ENCODE measurements at places on chromosomes 2 and 18.

DNA sequence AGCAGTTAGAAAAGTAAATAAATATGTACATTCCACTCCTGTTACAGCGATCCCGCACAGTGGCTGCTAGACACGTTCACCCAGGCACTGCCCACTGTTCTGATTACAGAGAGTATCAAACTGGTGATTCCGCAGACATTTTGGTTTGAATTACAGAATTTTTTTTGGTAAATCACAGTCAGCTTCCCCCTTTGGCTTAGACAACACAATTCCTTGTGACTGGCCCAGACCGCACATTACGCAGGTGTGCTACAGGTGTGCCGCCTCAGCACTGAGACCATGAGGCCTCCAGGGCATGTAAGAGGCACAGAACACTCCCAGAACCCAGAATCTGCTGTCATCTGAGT, 112.3 kb downstream of the PXDN start:
- no peak for DNase-seq

GRCh38 chr2:62234755-62235655, 39.1 kb downstream of the B3GNT2 start:
- DNase-seq, result peak; percentile 53

DNA sequence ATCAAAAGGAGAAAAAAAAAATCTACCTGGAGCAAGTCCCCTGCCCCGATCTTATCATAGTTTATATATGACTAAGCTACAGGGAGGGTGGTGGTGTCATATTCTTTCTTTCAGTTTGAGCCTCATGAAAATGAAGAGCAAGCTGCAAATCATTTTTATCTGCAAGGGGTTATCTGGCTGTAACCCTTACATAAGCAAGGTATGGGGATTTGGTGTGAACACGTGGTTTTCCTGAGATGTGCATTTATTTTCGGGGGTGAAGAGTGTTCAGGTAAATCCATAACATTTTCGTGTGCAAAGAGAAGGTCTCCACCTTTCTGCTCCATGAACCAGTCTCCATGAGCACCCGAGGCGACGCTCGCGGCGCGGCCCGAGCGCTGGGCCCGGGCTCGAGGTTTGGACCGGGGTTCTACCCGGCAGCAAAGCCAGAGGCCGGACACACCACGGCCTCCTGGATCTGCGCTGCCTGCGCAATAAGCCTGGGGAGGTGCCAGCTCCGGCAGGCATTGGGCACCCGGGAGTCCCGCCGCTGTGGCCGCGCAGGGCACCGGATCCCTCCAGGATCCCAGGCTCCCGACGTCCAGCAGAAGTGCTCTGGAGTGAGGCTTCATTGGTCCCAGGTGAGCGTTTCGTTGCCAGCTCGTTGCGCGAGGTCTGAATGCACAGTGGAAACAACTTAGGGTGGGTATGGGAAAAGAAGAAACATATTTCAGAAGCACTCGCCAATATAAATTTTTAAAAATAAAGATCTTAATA, 36.1 kb upstream of the GPD2 start:
- peak; percentile 94 for DNase-seq

DNA sequence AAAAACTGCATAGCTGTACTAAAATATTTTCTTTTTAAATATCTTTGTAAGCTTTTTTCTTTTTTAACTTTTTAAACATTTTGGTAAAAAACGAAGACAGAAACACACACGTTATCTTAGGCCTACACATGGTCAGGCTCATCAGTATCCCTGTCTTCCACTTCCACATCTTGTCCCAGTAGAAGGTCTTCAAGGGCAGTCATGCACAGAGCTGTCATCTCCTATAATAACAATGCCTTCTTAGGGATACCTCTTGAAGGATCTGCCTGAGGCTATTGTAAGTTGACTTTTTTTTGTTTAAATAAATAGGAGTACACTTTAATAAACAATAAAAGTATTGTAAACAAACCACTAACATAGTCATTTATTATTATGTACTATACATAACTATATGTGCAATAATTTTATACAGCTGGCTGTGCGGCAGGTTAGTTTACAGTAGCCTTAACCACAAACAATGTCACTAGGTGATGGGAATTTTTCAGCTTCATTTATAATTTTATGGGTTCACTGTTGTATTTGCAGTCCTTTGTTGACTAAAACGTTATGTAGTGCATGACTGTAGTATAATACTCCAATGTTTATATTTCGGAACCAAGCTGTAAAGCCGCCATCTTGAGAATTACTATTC, 124.4 kb downstream of the MAP4K4 start:
- no peak for DNase-seq

GRCh38 chr2:219957820-219958219, 330.4 kb downstream of the SLC4A3 start:
- DNase-seq, result no peak

DNA sequence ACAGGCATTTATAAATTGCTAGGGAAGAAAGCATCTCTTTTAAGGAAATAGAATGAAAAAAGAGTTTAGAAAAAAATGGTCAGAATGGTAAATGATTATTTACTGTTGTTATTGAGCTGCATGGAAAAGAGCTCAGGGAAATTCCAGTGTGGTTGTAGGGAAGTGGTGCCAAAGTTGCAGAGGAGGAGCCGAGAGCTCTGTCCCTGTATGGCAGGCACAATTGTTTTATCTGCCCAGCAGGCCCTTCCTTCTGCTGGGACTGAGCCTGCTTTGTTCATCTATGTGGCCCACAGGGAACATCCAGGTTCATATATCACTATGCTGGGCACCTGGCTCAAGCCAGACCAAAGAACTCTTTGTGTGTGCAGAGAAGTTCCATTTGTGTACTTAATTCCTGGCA, 80.8 kb upstream of the AGAP1 start:
- DNase-seq, result no peak

GRCh38 chr2:105653302-105653701, 91.4 kb upstream of the NCK2 start:
- no peak for DNase-seq

- no peak for DNase-seq
Measured at GRCh38 chr18:9558387-9559064, 55.8 kb downstream of the PPP4R1 start.

GRCh38 chr18:72122103-72122502, 422.0 kb downstream of the CBLN2 start:
- no peak for DNase-seq

- no peak for DNase-seq
Measured at GRCh38 chr18:46134920-46135675, 30.9 kb downstream of the HAUS1 start.

DNA sequence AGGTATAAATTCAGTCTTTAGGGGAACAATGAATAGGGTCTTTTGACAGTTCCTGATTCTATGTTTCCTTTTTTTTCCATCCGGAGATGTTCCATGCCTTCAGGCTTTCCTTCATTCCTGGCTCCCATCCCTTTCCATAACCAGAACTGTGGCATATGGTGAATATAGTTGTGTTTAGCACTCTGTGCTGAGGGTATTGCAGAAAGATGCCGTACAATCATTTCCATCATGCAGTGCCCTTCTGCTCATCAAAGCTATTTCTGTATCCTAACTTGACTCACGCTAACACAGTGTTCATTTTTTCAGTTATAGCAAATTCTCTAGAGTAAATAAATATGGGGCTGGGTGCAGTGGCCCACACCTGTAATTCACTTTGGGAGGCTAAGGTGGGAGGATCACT, 131.9 kb upstream of the EML6 start:
- no peak for DNase-seq

GRCh38 chr2:142041105-142041504, 89.7 kb downstream of the LRP1B start:
- no peak for DNase-seq

DNA sequence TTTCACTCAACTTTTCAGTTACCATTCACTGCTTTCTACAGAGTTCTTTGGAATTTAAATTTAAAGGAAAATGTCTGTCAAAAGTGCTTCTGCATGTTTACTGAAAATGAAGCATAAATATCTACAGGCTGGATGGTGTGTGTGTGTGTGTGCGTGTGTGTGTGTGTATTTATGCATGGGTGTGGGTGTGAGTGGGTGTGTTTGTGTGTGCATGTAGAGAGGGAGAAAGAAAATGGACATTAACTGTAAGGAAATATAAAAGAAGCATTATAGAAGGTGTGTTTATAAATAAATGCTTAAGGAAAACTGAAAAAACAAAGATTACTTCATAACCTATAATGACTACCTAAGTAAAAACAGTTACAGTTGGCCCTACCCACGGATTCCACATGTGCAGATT, 43.2 kb downstream of the FANCL start:
- no peak for DNase-seq

DNA sequence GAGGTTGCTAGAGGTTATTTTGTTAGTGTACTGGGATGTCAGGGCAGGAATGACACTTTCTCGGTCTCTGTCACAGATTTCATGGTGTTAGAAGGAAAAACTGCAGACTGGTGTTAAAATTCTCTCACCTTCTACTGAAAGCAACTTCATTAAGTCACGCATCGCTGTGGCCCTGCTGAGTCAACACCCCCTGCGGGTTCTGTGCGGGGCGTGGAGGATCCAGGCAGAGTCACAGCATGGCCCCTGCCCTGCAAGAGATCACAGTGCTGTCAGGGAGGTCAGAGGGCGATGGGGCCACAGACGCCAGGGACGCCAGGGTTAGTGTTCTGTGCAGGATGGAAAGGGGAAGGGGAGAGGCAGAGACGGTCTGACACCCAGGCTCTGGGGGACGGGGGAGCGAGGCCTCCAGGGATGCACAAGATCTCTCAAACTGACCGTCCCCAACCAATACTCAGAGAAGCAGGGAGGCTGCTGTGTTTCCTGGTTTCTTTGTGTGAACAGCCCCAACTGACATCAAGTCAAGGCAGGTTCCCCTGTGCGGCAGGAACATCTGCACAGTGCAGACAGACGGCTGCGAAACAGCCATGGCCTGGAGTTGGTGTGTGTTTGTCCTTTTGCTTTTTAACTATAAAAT, 354.9 kb upstream of the SALL3 start:
- no peak for DNase-seq

DNA sequence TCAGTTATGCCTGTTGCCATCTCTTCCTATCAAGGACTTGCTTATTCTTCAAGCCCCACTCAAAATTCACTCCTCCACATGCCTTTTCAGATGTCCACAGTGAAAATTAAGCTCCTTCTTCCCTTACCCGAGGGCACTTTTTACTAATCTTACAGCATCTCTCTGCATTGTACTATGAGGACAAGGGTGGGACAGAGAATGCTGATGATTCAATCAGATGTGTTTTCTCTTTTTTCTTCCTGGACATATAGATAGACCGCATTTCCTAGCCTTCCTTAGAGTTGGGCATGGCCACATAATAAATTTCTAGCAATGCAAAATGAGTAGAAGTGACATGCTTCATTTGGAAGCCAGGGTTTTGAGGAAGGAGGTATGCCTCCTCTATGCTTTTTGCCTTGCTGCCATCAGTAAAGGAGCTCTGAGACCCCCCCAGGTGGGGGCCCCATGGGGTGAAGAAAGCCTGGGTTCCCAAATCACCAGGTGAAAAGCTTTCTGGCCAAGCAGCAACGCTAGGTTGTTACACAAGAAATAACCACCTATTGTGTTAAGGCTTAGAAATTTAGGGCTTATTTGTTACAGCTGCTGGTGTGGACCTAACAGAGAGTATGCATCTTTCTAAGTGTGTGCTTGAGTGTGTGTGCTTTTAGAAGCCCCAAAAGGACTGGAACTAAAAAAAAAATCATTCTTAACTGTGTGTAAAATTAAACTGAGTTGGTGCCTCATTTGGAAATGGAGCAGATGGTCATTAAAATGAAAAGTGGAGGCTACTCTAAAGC, 424.5 kb downstream of the STK39 start:
- DNase-seq, result no peak

- DNase-seq, result no peak
Measured at GRCh38 chr2:69154106-69154505, 141.1 kb downstream of the ANTXR1 start.

GRCh38 chr2:80169811-80170594, 134.5 kb downstream of the LRRTM1 start:
- no peak for DNase-seq

GRCh38 chr2:158197940-158198339, 96.3 kb downstream of the UPP2 start:
- DNase-seq, result no peak

DNA sequence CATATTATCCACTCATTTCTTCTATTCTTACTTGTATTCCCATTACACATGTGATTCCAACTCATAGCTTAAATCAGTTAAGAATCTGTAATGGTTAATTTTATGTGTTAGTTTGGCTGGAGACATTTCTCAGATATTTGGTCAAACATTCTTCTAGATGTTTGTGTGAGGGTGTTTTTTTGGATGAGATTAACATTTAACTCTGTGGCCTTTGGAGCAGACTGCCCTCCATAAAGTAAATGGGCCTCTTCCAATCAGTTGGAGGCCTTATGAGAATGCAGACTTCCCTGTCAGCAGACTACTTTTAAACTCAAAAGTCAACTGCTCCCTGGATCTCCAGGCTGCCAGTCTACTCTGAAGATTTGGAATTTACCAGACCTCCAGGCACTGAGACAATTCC, 976.8 kb upstream of the ACVR2A start:
- no peak for DNase-seq

DNA sequence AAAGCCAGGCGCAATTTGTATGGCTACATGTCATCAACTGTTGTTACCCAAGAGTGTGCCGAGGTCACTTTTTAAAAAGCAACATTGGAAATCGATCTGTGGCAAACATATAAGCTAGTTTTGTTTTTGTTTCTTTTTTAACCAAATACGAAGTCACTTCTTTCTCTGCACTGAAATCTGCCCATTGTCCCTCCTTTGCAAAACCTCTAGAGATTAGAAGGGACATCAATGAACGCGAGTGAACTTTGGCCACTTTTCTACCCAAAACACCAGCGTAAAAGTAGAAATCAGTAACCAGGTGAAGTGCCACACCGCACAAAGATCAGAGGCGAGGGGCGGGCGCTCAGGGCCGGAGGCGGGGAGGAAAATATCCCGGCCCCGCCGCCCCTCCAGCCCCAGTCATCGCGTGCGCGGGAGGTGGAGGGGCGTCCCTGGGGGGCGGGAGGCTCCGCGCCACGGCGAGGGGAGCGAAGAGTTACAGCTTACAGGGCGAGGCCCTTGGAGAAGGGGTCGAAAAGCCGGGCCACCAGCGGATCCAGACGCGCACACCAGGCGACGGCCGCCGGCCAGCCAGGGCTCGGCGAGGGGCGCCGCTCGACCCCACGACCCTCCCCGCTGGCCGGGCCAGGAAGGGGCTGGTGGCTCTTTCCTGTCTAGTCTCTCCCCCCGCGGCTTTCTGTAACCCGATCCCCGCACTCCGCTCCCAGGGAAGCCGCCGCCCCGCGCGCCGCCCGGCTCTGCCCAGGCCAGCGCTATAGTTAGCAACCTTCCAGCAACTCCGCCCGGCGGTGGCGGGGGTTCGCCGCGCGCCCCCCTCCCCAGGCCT, 993 bp downstream of the RBMS1 start:
- peak; percentile 78 for DNase-seq

GRCh38 chr2:170086751-170087412, 91.1 kb upstream of the MYO3B start:
- no peak for DNase-seq

- no peak for DNase-seq
Measured at GRCh38 chr2:145925591-145925990, 1405.7 kb upstream of the ZEB2 start.

GRCh38 chr2:208252716-208253492, 2.0 kb downstream of the IDH1 start:
- DNase-seq, result no peak

Measured in right cardiac atrium (tissue), 5 donors.